ENCODE measurements at places on chromosomes 5 and 9. TPM values are rescaled to one million over a fixed set of nuclear protein-coding genes. Genes with fewer than 3 reads are reported as not detected.

Gene ABLIM3
- total RNA-seq = 70.9 TPM

DNA sequence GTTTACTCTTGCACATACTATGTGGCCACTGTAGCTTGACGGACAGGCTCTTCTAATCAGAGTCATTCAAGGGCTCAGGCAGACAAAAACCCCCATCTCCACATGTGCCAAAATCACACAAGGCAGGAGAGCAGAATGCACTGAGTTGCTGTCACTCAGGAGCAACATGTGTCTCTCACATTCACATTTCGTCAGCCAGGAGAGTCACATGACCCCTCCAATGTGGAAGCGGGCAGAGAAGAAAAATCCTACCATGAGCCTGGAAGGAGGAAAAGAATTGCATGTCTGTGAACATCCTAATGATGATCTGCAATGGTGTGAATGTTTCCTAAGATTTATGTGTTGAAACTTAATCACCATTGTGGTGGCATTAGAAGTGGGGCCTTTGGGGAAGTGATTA, 69.9 kb upstream of the MSX2 start:
- no peaks in the 10 kb centered on the region for H3K36me3 ChIP-seq
- H3K4me3 ChIP-seq = no peak overlapping the region
- no peak overlapping the region for H3K27ac ChIP-seq
- no peak for DNase-seq
- no peaks in the 10 kb centered on the region for H3K4me1 ChIP-seq

DNA sequence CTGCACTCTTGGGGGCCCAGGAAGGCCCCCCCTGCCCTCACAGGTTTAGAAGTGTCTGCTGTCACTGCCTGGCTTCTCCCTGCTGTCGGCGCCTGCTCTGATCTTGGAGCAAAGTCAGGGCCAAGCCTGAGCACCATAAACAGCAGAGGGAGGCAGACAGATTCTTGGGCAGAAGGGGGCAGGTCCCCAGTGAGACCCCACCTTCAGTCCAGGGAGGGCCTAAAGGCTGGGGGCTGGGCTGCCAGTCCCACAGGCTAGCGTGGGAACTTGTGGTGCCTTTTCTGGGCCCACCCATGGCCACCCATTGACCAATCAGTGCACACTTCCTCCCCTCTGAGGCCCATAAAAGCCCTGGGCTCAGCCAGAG, 124.0 kb downstream of the OLFM1 start:
- H3K4me1 ChIP-seq = no peaks in the 10 kb centered on the region
- no peak for DNase-seq
- H3K4me3 ChIP-seq = no peak overlapping the region
- no peaks in the 10 kb centered on the region for H3K36me3 ChIP-seq
- H3K27me3 ChIP-seq = peaks cover 28% of the 10 kb centered on the region

GRCh38 chr9:75814667-75815066, 75.8 kb upstream of the PCSK5 start:
- H3K4me1 ChIP-seq = no peaks in the 10 kb centered on the region
- H3K4me3 ChIP-seq = no peak overlapping the region
- H3K27me3 ChIP-seq = peaks cover 10% of the 10 kb centered on the region
- no peak for DNase-seq
- no peak overlapping the region for H3K27ac ChIP-seq

DNA sequence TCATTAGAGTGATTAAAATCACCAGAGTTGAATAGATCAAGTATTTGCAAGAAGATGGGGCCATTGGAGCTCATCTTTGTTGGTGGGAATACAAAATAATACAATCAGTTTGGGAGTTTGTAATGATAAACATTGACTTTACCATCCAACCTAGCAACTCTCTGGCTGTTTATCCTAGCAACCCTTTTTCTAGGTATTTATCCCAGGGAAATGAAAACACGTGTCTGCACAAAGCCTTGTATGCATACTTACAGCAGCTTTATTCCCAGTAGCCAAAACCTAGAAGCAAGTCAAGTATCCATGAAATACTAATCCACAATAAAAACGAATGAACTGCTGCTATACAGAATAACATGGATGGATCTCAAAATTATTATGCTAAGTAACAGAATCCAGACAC, 152.7 kb upstream of the DAB2 start:
- H3K4me3 ChIP-seq = no peak overlapping the region
- no peak overlapping the region for H3K27ac ChIP-seq
- DNase-seq = no peak
- no peaks in the 10 kb centered on the region for H3K27me3 ChIP-seq

Gene PCA3
- not detected for total RNA-seq

GRCh38 chr5:78766412-78766762, 117.8 kb upstream of the LHFPL2 start:
- H3K27ac ChIP-seq = no peak overlapping the region
- peaks cover 1% of the 10 kb centered on the region for H3K4me1 ChIP-seq
- no peak overlapping the region for H3K4me3 ChIP-seq
- H3K27me3 ChIP-seq = peaks cover 34% of the 10 kb centered on the region
- no peak for DNase-seq
- no peaks in the 10 kb centered on the region for H3K36me3 ChIP-seq

GRCh38 chr5:177027665-177028064, 5.2 kb downstream of the ZNF346 start:
- H3K36me3 ChIP-seq = peaks cover 10% of the 10 kb centered on the region
- H3K27me3 ChIP-seq = no peaks in the 10 kb centered on the region
- DNase-seq = no peak
- no peak overlapping the region for H3K4me3 ChIP-seq
- H3K27ac ChIP-seq = no peak overlapping the region

DNA sequence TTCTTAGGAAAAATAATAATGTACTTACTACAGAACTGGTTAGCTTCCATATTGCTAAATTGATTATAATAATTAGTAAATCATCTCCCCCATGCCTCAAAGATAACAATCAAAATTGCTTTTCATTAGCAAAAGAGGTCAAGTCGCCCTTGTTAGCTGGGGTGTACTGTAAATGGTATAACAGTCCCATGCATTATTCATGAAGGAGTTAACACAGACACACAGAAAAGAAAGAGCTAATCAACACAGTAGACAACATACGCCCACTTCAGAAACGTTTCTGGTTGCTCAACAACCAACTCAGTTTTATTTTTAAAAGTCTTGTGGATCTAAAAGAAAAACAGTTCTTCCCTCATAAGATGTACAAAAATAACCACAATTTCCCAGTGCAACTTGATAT, 100.2 kb downstream of the MPDZ start:
- H3K4me3 ChIP-seq = no peak overlapping the region
- H3K4me1 ChIP-seq = no peaks in the 10 kb centered on the region
- no peak for DNase-seq

- no peak overlapping the region for H3K4me3 ChIP-seq
- H3K4me1 ChIP-seq = no peaks in the 10 kb centered on the region
- DNase-seq = no peak
- no peaks in the 10 kb centered on the region for H3K27me3 ChIP-seq
These were observed 12.1 kb downstream of the PDCL start for GRCh38 chr9:122816163-122816867.

- H3K27me3 ChIP-seq = no peaks in the 10 kb centered on the region
- H3K27ac ChIP-seq = no peak overlapping the region
- H3K36me3 ChIP-seq = peaks cover 4% of the 10 kb centered on the region
- H3K4me1 ChIP-seq = peaks cover 8% of the 10 kb centered on the region
- H3K4me3 ChIP-seq = no peak overlapping the region
These were observed 165.2 kb downstream of the PDE4D start for GRCh38 chr5:59728356-59728755.

- no peak for DNase-seq
- no peaks in the 10 kb centered on the region for H3K27me3 ChIP-seq
- H3K4me3 ChIP-seq = no peak overlapping the region
- no peaks in the 10 kb centered on the region for H3K36me3 ChIP-seq
These were observed 13.5 kb downstream of the ARL14EPL start for GRCh38 chr5:116045821-116046220.

Gene GRXCR2
- not detected for total RNA-seq

GRCh38 chr9:121714075-121714705, 62.8 kb downstream of the DAB2IP start:
- peak; percentile 14 for DNase-seq
- H3K36me3 ChIP-seq = peaks cover 3% of the 10 kb centered on the region
- no peak overlapping the region for H3K27ac ChIP-seq
- H3K4me3 ChIP-seq = no peak overlapping the region

- peak overlapping the region; percentile 86 for H3K27ac ChIP-seq
- no peaks in the 10 kb centered on the region for H3K27me3 ChIP-seq
- peak; percentile 83 for DNase-seq
- H3K36me3 ChIP-seq = peaks cover 13% of the 10 kb centered on the region
- H3K4me1 ChIP-seq = peaks cover 73% of the 10 kb centered on the region
- peak overlapping the region; percentile 28 for H3K4me3 ChIP-seq
These were observed 125.3 kb upstream of the DAPK1 start for GRCh38 chr9:87372356-87372851.

Gene PCDHGA4
- total RNA-seq = 0.07 TPM

GRCh38 chr9:80871596-80871995, 817.8 kb downstream of the TLE1 start:
- no peak overlapping the region for H3K4me3 ChIP-seq
- H3K4me1 ChIP-seq = no peaks in the 10 kb centered on the region
- H3K27ac ChIP-seq = no peak overlapping the region
- no peaks in the 10 kb centered on the region for H3K27me3 ChIP-seq

Gene EFNA5
- total RNA-seq = 216 TPM

GRCh38 chr9:71504636-71505035, 263.7 kb downstream of the CEMIP2 start:
- H3K4me1 ChIP-seq = peaks cover 17% of the 10 kb centered on the region
- H3K27me3 ChIP-seq = no peaks in the 10 kb centered on the region
- no peaks in the 10 kb centered on the region for H3K36me3 ChIP-seq

DNA sequence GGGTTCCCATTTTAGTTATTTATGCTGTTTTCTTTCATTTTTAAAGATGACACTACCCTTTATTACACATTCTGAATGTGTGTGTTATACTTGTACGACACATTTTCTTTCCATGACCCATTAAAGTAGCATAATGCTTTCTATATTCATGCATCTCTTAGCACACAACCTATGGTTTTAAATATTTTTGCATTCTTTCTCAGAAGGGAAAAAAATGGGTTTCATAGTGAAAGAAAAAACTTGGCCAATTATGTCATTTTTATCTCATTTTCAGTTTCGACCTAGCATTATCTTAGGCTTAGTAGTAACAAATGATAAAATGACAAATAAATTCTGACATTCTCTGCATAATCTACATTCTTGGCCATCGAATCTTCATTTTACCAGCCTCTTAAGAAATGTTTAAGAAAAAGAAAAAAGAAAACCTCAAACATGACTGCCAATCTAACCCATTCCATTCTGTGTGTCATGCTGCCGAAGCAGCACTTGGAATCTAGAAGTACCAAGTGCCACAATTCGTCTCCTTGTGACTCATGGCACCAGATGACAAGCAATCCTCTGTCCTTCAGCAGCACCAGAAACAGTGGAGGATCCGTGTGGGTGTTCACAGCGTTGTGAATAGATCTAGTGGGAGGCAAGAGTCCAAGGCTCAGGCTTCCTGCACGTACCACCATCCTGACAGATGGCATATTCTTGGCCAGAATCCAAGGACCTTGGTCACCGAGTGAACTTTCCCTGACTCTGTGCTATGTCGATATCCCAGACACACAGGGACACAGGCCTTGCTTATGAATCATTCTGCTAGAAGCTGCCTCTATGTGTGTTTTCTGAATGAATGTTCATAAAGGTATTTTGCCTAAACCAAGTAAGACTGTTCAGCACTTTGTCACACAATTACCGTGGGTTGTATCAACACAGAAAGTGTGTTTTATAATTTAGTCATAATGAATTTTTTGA, 502.7 kb downstream of the NR2F1-AS1 start:
- peaks cover 9% of the 10 kb centered on the region for H3K36me3 ChIP-seq
- H3K27me3 ChIP-seq = no peaks in the 10 kb centered on the region
- DNase-seq = peak; percentile 95
- H3K4me3 ChIP-seq = peak overlapping the region; percentile 61
- H3K27ac ChIP-seq = peak overlapping the region; percentile 83

GRCh38 chr5:98721231-98721928, 52.1 kb upstream of the RGMB start:
- no peaks in the 10 kb centered on the region for H3K36me3 ChIP-seq
- H3K27ac ChIP-seq = no peak overlapping the region
- DNase-seq = no peak
- no peak overlapping the region for H3K4me3 ChIP-seq
- no peaks in the 10 kb centered on the region for H3K27me3 ChIP-seq

- no peaks in the 10 kb centered on the region for H3K27me3 ChIP-seq
- H3K4me3 ChIP-seq = no peak overlapping the region
- H3K4me1 ChIP-seq = peaks cover 10% of the 10 kb centered on the region
- no peak overlapping the region for H3K27ac ChIP-seq
These were observed 5.7 kb downstream of the STK10 start for GRCh38 chr5:172182291-172182690.

DNA sequence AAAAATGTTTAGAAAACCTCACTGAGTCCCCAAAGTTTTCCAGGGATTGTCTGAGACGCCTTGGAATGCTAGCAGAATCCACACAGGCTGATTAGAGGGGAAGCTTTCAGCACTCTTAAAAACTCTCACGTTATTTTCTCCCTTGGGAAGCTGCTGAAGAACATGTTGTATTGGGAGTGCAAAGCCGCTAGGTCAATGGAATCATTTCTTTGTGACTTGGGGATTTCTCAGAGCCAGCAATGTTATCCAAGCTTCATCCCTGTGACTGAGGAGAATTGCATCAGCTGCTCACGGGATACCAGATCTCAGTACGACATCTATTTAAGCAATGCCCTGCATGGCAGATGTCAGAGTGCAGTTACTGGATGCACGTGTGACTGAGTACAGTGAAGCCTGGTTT, 426.4 kb upstream of the MPDZ start:
- H3K27ac ChIP-seq = no peak overlapping the region
- H3K27me3 ChIP-seq = no peaks in the 10 kb centered on the region
- H3K4me1 ChIP-seq = no peaks in the 10 kb centered on the region
- no peaks in the 10 kb centered on the region for H3K36me3 ChIP-seq

DNA sequence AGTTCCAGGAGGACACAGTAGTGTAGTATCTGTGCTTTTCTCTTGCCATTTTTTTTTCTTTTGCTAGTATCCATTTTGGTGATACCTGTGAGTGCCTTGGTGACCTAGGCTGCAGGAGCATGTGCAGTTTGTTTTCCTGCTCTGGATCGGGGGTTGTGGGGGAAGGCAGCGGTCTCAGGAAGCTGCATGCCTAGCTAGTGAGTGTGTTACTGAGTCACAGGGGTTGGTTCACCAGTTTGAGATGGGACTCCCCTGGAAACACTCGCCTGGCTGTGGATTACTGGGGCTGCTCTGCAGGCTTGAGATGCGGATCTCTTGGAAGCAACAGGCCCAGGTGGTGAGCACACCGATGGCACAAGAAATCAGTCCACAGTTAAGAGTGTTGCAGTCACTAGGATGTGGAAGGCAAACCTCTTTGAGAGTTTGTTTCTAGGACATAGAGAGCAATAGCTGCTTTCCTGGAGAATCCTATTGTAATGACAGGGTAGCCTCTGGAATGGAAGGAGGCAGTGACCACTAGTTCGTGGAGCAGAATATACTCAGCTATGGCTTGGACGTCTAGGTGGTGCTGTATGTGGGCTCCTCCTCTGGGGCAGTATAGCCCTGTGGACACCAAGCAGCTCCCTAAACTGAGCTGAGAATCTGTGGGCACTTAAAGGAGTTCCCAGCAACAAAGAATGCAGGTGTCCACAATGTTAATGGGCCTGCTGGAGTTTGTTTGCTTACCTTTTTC, 20.0 kb upstream of the SPATA31E1 start:
- H3K4me3 ChIP-seq = peak overlapping the region; percentile 34
- peak overlapping the region; percentile 35 for H3K27ac ChIP-seq
- peak; percentile 73 for DNase-seq
- H3K4me1 ChIP-seq = peaks cover 61% of the 10 kb centered on the region
- H3K36me3 ChIP-seq = peaks cover 5% of the 10 kb centered on the region

Gene FAM169A
- 13.4 TPM for total RNA-seq

GRCh38 chr5:137496919-137497318, 2.2 kb downstream of the SPOCK1 start:
- H3K27ac ChIP-seq = no peak overlapping the region
- no peak overlapping the region for H3K4me3 ChIP-seq
- H3K4me1 ChIP-seq = no peaks in the 10 kb centered on the region
- DNase-seq = no peak
- no peaks in the 10 kb centered on the region for H3K36me3 ChIP-seq
